NCI-H69 (cell line): ENCODE measurements at places on chromosomes 3 and 15.

GRCh38 chr3:5026046-5026362 lies 46.8 kb downstream of the BHLHE40 start:
- DNase-seq: no peak

DNA sequence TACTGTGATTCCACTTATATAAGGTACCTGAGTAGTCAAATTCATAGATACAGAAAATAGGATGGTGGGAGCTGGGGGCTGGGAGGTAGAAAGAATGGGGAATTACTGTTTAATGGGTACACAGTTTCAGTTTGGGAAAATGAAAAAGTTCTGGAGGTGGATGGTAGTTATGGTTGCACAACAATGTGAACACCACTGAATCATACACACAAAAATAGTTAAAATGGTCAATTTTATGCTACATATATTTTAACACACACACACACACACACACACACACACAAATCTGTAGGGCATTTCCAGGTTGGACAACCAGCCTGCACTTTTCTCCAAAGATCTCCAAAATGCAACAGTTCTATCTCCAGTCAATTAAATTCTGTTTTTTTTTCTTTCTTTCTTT lies 1.4 kb downstream of the CCDC32 start:
- DNase-seq: no peak

DNA sequence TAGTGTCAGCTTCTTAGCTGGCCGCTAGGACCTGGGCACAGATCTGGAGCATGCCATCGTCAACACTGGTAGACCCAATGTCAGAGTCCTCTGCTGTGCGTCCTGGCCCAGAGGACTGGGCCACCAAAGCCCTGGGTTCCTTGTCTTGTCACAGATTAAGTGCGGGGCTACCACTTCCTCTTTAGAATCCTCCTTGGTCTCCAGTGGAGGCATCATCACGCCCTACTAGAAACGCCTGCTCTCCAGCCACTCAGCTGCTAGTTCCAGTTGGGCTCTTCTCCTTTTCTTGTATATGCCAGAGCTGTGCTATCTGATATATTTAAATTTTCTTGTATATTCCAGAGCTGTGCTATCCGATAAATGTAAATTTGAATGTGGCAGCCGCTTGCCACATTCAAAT lies 11.2 kb downstream of the PPCDC start:
- DNase-seq: no peak

- no peak for DNase-seq
Measured at GRCh38 chr15:72013703-72014102, 104.2 kb downstream of the MYO9A start.
